ENCODE measurements at places on chromosomes 3 and 15.
A peak's percentile ranks its signal among the peaks of the same experiment; 100 is the strongest.

DNA sequence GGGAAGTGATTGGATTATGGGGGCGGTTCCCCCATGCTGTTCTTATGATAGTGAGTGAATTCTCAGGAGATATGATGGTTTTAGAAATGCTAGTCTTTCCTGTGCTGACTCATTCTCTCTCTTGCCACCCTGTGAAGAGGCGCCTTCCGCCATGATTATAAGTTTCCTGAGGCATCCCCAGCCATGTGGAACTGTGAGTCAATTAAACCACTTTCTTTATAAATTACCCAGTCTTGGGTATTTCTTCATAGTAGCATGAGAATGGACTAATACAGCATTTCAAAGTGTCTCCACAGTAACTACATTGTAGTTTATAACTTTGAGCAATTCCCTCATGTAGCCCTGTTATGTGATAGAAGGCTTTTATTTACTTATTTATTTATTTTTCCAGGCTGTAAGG lies 128.8 kb upstream of the CHRNA7 start:
- DNase-seq, result no peak

DNA sequence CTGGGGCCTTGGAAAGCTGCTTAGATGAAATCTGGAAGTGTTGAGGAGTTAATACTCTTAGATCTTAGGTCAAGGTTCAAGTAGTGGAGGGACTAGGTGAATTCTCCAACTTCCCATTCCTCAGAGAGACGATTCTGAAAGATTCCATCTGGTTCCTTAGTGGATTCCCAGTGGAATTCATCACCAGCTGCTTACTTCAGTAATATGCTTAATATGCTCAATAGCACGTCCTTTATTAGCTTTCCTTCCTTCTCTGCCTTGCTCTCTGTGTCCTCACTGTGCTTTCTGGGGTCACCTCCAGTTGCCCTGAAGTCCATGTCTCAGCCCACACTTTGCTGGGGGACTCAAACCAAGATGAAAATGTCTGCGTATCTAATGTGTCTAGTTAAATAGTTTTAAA lies 31.0 kb downstream of the CEP63 start:
- DNase-seq, result no peak

- no peak for DNase-seq
Measured at GRCh38 chr3:64444490-64445108, 219.3 kb upstream of the PRICKLE2 start.

- DNase-seq, result no peak
Measured at GRCh38 chr15:68316061-68316804, 38.7 kb downstream of the FEM1B start.

GRCh38 chr3:74842141-74842540 lies 227.7 kb upstream of the CNTN3 start:
- no peak for DNase-seq

DNA sequence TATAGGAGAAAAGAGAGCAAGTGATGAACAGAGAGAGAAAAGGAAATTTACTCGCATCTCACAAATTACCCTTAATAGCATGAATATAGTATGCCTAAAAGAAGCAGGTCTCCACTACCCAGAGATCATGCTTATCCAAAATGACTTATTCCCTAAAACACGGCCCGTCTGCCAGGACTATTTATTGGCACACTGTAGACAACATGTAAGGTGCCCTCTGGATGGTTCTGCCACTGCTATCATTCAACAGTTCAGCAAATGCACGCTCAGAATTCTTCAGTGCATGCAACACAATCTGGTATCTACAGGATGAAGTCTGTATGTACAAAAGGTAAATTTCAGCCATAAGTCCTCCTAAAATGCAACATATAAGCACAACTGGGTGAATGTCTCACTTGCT lies 465.8 kb downstream of the SHQ1 start:
- no peak for DNase-seq

- no peak for DNase-seq
Measured at GRCh38 chr3:12729051-12729651, 29.9 kb downstream of the TMEM40 start.

DNA sequence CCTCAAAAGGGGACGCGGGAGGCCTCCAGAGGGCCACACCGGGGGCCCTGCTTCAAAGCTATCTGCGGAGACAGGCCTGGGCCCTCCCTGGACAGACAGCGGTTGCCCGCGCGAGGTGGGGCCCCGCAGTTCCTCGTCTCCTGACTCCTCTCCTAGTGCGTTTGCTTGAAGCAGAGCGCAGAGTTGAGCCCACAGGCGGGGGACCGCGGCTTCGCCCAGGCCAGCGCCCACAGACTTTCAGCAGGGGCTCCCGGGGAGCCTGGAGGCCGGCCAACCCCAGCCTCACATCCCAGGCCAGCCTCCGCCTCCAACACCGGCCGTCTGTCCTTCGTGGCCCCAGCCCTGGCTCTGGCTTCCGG lies 540 bp upstream of the ADAMTS7 start:
- DNase-seq, result no peak

DNA sequence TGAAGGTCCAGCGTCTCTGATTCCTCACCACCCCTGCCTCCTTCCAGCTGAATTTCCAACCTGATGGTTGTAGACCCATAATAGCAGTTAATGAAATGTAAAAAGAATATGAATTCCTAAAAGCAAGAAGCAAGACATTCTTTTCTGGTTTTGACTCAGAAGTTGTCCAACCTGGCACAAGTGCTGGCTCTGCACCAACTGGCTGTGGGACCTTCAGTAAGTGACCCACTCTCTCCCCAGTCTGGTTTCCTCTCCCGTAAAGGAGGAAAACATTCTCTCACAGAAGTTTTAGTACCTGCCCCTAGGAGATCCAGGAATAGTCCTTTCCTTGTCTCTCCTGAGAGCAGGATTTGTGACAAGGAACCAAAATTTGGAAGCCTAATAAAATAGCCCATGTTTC lies 236.9 kb upstream of the TRIM42 start:
- DNase-seq, result peak; percentile 86

- DNase-seq, result no peak
Measured at GRCh38 chr15:40279437-40280141, 3.3 kb downstream of the ANKRD63 start.

- no peak for DNase-seq
Measured at GRCh38 chr15:65431731-65432130, 9.0 kb upstream of the IGDCC4 start.

- DNase-seq, result no peak
Measured at GRCh38 chr3:120181632-120182031, 87.4 kb upstream of the GSK3B start.

GRCh38 chr3:76824658-76825240 lies 215.2 kb upstream of the ROBO2 start:
- no peak for DNase-seq

GRCh38 chr15:63601026-63601703 lies 4.0 kb downstream of the FBXL22 start:
- DNase-seq, result no peak

GRCh38 chr15:63938486-63939061 lies 104.8 kb upstream of the HERC1 start:
- no peak for DNase-seq

DNA sequence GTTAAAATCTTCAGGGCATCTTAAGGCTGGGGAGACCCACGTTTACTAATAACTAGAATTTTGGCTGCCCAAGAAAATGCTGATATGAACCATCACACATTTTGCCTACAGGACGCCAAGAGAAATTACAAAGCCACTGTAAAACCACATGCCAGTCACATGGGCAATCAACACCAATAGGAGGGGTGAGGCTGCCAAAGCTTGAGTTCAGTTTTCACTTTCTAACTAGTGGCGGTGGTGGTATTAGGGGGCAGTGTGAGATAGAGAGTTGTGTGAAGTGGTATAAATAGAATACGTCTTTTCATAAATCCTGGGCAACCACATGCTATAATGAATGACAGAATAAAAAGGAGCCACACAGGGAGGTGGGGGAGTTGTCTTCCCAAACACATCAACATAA lies 147.3 kb downstream of the WNT5A start:
- no peak for DNase-seq

GRCh38 chr3:177035676-177036075 lies 161.6 kb downstream of the TBL1XR1 start:
- no peak for DNase-seq

GRCh38 chr3:197331131-197331530 lies 32.7 kb upstream of the DLG1 start:
- DNase-seq, result no peak

GRCh38 chr3:177026505-177027277 lies 170.6 kb downstream of the TBL1XR1 start:
- no peak for DNase-seq

GRCh38 chr15:47993051-47993450 lies 127.7 kb upstream of the SLC24A5 start:
- DNase-seq, result no peak

- no peak for DNase-seq
Measured at GRCh38 chr3:4908433-4909156, 70.6 kb upstream of the BHLHE40 start.

- DNase-seq, result peak; percentile 8
Measured at GRCh38 chr3:192422321-192422996, 304.9 kb downstream of the FGF12 start.

- no peak for DNase-seq
Measured at GRCh38 chr3:52039426-52039825, 16.9 kb downstream of the DUSP7 start.

GRCh38 chr3:183824761-183825455 lies 469 bp downstream of the MAP6D1 start:
- DNase-seq, result no peak

DNA sequence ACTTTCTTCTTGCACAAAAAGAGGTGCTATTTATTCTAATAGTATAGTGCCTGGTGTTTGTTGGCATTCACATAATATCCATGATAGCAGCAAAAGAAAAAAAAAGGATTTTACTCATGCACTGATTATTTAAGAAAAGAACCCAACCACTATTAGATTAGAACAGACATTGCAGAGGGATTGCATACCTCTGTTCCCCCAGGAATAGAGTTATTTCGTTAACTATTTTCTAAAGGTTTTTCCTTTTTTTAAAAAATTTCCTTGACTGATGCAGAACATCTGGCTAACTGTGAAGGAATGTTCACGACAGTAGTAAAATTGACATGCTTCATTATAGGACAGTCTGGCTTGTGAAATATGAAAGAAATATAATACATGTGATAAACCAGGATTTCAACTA lies 136.6 kb upstream of the PTX3 start:
- DNase-seq, result no peak

GRCh38 chr15:77840991-77841775 lies 208.5 kb upstream of the LINGO1 start:
- peak; percentile 49 for DNase-seq

- DNase-seq, result no peak
Measured at GRCh38 chr3:110178965-110179364, 841.6 kb upstream of the DPPA4 start.

- DNase-seq, result no peak
Measured at GRCh38 chr15:29129221-29129620, 140.4 kb downstream of the NSMCE3 start.
